HuH-7.5 (cell line): ENCODE measurements at places on chromosomes 7 and 10.

DNA sequence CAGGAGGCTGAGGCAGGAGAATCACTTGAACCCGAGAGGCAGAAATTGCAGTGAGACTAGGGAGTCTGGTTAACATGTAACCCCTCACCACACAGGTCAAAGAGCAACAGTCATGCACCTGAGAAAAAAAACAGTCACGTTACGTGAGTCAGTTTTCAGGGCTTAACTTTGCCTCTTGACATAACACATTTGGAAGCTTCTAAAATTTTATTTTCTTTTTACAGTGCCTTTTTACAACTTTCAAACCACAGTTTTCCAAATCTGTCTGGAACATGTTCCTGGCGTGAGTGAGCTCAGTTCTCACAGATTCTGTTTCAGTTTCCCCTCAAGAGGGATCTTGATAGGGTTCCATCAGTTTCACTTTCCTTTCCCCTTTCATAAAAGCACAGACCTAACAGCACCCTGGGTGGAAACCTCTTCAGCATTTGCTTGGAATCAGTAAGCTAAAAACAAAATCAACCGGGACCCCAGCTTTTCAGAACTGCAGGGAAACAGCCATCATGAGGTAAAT, 4.4 kb downstream of the IFIT3 start:
- DNase-seq: peak; percentile 12

- DNase-seq: no peak
These were observed 587.0 kb downstream of the PARD3 start for GRCh38 chr10:34228066-34228465.

DNA sequence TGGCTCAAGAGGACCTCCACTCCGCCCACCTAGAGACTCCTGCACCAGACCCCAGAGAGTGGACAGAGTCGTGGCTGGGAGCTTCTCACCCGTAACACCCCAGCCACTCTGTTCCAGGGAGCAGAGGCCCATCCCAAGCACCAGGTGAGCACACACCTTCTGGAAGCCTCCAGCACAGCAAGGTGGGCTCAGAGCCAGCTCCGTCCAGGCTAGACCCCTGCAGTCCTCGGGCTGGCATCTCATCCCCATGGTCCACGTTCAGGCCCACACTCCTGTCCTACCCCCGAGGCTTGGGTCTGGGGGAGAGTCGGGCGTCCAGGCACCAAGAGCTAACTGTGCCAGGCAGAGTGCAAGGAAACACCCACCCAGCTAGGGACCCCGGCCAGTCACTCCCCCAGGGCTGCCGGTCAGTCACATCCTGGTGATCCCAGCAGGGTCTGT, 13.2 kb downstream of the PDGFA start:
- DNase-seq: no peak

DNA sequence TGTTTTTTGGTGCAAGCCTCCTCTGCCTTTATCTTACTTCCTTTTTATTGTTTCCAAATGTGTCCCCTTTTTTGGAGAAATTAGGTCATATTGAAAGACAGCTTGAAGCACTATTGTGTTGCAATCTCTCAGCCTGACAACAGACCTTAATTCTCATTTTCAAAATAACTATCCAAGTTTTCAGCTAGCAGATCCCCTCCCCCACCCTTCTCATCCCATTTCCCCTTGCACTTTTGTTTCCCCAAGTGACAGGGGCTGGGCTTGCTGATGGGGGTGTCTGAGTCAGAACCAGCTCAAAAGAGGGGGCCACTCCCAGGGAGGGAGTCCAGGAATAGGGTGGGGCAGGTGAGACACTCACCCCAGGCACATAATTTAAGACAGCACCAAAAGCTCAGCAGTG, 75.3 kb downstream of the MKI67 start:
- no peak for DNase-seq

GRCh38 chr7:143384148-143384547, 3.0 kb downstream of the ZYX start:
- no peak for DNase-seq
